Spinal cord (tissue), 10 donors: ENCODE measurements at places on chromosomes 6 and 20. TPM values are rescaled to one million over a fixed set of nuclear protein-coding genes. Genes with fewer than 3 reads are reported as not detected.

- no peak for DNase-seq
These were observed 59.0 kb downstream of the HIVEP1 start for GRCh38 chr6:12071064-12071615.

The SMPDL3A gene
- 9.9 TPM for polyA plus RNA-seq

DNA sequence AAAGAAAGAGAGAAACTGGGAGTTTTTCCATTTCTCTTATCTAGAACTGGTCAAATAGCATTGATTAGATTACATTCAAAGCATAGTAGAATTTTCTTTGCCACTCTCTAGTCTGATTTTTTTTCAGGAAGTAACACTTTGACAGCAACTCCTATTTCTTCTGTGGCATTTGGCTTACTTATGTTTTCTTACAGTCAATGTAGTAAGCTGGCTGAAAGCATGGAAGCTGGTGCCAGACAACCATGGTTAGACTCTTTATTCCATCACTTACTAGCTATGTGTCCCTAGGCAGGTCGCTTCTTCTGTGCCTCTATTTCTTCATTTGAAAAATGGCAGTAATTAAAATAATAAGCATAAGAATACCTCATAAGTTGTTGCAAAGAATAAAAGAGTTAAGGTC, 54.2 kb upstream of the OPRM1 start:
- DNase-seq, result peak; percentile 54

The C6orf58 gene
- polyA plus RNA-seq, result 1.6 TPM

DNA sequence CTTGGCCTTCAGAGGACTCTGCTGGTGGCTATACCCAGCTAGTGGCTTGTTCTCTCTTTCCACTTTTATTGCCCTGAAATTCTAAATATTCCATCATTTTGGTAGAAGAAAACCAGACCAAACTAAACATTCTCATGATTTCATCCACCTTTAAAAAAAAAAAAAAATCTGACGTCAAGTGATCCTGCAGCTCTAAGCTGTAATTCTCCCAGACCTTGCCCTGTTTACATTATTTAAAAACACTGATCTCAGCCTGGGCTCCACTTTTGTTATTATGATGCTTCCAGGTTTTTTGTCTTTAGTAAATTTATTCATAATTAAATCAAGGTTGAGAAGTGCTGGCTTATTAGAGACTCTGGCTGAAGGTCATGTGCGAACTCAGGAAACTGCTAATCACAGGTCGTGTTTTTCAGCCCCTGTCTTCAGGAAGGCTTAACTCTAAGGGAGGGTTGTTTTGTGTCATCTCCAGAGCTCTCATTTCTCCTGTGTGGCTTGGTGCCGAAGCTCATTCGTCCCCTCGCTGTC, 114.4 kb downstream of the MTHFD1L start:
- DNase-seq, result no peak

The WFDC12 gene
- polyA plus RNA-seq, result not detected

DNA sequence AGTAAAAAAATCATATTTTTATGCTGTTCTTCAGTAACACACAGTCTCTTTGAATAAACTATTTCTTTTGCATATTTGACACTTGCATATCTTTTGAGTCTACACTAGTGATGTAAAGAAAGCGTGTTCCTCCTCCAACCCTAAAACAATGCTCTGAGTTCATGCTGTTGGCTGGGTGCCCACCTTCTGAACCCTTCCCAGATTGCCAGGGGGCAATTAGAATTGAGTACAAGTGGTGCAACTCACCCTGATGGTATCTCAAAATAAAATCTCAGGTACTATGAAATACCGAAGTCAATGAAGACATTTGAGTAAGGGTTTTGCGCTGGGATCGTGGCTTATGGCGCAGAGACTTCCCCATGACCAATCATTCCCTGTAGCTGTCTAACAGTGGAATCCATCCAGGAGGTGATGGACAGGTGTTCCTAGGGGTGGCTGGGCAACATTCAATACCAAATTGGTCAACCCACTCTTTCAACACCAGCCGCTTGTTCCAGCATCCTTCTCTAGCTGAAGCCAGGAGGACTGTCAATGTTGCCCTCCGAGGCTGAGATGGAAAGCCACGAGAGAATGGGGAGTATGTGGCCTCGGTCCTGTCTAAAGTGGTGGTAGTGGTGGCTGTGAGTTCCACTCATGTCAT, 94.4 kb upstream of the ZNFX1 start:
- no peak for DNase-seq

The VNN1 gene
- polyA plus RNA-seq, result 0.08 TPM

The KCNQ5 gene
- polyA plus RNA-seq, result 5.9 TPM

The TP53TG5 gene
- 3.9 TPM for polyA plus RNA-seq
